ENCODE measurements at places on chromosomes 5 and 9.
A peak's percentile ranks its signal among the peaks of the same experiment; 100 is the strongest.

GRCh38 chr5:115423051-115423450, 121.5 kb downstream of the FEM1C start:
- no peak for DNase-seq

GRCh38 chr9:130181678-130182380, 9.6 kb downstream of the NCS1 start:
- DNase-seq: no peak

- peak; percentile 54 for DNase-seq
Measured at GRCh38 chr5:179762079-179762780, 29.6 kb downstream of the MAML1 start.

GRCh38 chr5:173197375-173197891, 37.6 kb downstream of the NKX2-5 start:
- no peak for DNase-seq

DNA sequence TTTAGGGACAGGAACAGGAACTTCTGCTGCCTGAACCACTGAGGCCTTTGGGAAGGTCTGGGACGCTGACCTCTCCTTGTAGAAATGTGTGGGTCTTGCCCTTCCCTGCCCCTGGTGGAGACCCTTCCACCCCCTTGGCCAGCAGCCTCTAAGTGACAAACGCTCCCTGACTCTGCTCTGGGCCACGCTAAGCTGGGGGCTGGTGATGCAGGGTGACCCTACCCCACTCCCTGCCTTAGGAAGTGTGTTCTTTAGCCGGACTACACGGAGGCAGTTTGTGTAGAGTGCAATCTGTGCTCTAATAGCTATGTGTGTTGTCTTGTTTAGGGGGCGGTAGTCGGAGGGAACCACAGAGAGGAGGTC, 123.0 kb downstream of the COL23A1 start:
- no peak for DNase-seq

DNA sequence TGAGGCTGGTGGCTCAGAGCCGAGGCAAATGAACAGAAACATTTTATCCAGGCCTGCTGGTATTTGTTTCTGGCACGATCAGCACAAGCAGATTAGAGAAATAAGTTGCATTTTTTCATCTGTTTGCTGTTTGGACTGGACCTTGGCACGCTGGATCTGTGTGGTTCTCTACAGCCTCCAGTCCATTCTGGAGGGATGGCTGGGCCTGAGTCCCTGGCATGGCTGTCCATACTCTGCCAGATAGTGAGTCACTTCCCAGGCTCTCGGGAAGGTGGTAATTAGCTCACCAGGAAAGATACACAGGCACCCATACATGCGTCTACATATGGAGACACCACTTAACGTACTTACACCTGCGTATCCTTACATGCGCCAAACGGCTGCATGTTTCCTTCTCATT, 78.6 kb downstream of the SPRY4 start:
- DNase-seq: no peak

GRCh38 chr5:119383008-119383407, 27.2 kb downstream of the TNFAIP8 start:
- DNase-seq: no peak

DNA sequence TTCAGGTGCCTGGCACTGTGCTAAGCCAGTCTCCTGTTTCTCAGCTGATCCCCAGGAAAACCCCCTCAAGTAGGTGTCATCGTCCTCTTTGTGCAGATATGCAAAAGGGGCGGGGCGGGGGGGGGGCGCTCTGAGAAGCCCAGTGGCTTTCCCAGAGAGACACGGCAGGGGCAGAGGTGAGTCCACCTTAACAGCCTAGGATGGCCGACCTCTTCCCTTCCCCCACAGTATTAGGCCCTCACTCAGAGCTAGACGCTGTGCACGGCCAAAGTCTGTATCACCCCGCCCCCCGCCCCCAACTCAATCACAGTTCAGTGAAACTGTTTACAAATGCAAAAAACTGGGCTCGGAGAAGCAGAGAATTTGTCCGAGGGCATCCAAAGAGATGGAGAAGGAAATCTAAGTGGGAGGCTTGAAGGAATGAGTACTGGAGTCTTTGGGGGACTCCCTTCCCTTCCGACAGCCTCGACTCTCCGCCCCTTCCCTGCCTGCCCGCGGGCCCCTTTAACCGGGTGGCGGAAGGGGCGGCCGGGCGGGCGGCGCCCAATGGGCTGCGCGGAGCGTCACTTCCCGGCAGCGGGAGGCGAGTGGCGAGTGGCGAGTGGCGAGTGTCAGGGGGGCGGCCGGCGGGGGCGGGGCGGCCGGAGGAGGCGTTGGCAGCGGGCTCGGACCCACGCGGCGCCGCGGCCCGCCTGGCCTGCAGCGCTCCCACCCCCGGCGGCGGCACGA, at the start of gene ERGIC1:
Gene ERGIC1 (plus strand): TSS at position 566 of the 729 bp plus-strand sequence. CDS start 163 bp downstream, at position 729.
- DNase-seq: peak; percentile 74

DNA sequence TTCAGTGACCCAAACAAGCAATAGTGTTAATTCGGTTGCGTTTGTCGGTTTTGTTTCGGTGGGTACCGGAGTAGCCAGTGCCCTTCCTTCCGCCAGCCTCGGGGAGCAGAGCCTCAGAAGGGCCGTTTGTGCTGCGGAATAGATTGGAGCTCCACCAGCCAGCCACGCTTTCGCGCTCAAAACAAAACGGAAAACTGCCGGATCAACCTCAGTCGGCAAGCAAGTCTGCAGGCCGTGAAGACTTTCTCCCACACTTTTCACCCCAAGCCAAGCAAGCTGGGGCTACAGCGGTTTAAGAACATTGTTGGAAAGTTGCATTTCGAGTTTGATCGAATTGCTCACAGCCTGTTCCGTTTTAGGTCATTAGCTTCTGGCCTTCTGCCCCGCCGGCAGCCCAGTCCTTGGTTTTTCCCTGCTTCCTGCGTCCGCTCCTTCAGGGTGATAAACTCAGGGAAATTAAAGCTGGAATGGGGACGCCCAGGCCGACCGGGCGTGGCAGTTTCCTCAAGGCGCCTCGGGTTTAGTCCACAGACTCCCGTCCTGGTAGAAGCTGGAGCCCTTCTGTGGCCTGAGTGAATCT, 803 bp upstream of the CCNO start:
- peak; percentile 19 for DNase-seq

DNA sequence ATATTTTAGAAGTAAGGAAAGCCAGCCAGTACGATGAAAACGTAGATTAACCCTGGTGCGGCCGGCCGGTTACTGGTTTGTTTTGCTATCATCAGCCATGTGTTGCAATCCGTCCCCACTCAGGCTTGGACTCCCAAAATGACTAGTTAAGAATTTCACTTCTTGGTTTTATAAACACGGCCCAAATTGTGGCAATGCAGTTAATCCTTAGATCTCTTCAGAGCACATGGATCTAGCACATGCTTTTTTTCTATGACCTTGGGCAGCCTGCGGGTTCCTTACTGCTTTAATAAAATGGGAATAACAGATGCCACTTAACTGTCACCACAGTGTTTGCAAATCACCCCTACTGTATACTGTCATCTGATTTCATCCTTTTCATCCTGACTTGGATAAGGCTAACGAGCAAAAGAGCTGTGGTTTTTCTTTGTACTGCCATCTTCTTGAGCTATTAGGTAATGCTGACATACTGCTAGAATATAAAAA, 1.5 kb downstream of the NDFIP1 start:
- peak; percentile 48 for DNase-seq

DNA sequence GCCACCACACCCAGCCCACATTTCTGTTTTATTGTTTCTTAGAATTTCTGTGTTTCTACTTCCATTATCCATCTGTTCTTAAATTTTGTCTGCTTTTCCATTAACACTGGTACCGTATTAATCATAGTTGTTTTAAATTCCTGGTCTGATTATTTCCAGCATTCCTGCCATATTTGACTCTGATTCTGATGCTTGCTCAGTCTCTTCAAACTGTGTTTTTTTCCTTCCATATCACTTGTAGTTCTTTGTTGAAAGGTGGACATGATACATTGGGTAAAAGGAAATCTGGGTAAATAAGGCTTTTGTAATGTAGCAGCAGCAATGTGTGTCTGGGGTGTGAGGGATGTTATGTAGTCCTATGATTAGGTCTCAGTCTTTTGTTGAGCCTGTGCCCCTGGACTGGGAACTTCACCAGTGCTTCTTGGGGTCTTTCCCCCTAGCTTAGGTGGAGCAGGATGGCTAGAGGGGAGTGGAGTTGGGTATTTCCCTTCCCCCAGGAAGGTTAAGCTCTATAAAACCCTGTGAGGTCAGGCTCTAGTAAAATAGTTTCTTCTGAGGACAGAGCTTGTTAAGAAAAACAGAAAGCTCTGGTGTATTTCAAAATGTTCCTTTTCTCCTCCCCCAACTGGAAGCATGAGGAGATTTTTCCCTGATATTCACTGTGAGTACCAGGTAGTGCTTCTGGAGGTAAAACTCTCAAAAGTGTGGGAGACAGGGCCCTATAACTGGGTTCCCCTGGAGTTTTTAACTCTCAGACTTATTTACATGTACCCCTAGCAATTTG, 10.1 kb upstream of the TMOD1 start:
- DNase-seq: no peak

DNA sequence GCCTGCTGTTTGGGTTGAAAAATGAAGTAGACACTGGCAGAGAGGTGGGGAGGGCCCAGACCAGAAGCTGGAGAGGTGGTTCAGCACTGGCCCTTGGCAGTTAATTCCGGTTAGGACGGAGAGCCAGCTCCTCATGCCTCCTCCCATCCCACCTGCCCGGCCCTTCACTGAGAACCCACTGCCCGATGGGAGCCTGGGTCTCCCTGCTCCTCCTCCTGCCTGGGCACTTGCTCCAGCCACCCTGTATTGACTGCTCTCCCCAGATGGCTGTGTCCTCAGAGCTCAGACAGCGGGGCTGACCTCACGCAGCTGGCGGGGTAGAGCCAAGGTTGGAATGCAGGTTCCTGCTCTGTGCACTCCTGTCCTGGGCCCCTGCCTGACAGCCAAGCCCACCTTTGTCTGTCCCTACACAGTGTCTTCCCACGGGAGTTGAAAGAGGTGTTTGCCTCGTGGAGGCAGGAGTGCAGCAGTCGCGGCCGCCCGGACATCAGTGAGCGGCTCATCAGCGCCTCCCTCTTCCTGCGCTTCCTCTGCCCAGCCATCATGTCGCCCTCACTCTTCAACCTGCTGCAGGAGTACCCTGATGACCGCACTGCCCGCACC, 114.7 kb downstream of the DAB2IP start:
- no peak for DNase-seq

- DNase-seq: peak; percentile 21
Measured at GRCh38 chr9:113380869-113381378, 4.1 kb upstream of the HDHD3 start.

- no peak for DNase-seq
Measured at GRCh38 chr9:69759021-69759420, 790 bp downstream of the PTAR1 start.

DNA sequence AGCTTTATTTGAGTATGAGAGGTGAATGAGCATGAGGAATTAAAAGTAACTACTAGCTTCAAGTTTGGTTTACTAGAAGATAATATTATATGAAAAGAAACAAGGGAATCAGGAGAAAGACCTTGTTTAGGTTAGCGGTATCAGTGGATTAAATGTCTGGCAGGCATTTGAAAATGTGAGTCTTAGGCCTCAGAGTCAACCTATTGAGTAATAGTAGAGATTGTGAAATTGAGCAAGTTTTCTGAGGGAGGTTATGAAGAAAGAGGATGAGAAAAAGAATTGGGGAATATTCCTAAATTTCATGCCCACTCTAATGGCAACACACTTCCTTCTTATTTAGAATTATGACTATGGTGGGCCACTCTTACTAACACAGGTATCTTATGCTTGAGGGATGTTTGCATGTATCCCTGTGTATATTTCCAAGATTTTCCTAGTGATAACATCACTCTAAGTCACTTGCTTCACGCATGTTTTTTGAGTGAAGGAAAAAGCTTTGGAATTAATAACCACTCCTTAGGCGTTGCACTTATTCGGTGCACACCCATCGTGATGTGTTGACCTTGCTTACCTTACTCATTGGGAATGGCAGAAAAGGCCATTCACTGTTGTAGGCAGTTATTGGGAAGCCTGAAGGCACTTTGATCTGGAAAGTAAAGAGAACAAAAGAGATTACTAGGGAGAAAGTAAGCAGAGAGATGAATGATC, 8.2 kb upstream of the ELL2 start:
- DNase-seq: no peak

DNA sequence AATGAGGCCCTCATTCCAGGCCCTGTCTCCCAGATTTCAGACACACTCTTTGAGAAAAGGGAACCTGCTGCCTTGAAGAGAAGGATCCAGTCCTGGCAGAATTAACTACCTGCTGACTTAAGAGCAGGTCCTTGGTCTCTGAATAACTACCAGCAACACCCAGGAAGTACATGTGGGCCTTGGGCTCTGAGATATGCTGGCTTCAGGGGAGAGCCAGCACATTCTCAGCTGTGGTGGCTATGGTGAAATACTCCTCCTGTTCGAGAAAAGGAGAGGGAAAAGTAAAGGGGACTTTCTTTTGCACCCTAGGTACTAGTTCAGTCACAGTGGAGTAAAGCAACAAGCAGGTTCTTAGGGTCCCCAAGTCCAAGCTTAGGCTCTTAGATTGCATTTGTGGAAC, 120.0 kb downstream of the HMHB1 start:
- DNase-seq: no peak

GRCh38 chr9:104974053-104974962, 46.4 kb upstream of the ABCA1 start:
- DNase-seq: no peak

DNA sequence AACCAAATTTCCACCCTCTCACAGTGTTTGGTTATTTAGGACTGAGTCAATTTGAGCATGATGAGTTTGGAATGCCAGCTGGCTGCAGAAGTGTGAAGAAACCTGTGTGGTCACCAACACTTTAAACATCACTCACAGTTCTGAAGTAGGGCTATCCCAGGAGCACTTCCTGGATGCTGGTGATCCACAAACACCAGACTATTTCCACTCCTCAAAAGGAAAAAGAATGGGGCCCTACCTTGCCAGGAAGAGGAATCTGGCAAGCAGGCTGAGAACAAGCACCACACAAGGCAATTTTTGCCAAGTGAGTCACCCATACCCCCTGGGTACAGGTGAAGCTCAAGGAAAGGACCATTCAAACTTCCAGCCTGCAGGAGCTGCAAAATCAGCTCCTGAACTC, 294.2 kb upstream of the PTGER4 start:
- DNase-seq: peak; percentile 33

- DNase-seq: no peak
Measured at GRCh38 chr5:178428341-178429155, 161.6 kb downstream of the COL23A1 start.

GRCh38 chr5:158301186-158301585, 442.2 kb upstream of the CLINT1 start:
- DNase-seq: no peak

GRCh38 chr5:160352308-160352707, 18.1 kb downstream of the C1QTNF2 start:
- DNase-seq: no peak

DNA sequence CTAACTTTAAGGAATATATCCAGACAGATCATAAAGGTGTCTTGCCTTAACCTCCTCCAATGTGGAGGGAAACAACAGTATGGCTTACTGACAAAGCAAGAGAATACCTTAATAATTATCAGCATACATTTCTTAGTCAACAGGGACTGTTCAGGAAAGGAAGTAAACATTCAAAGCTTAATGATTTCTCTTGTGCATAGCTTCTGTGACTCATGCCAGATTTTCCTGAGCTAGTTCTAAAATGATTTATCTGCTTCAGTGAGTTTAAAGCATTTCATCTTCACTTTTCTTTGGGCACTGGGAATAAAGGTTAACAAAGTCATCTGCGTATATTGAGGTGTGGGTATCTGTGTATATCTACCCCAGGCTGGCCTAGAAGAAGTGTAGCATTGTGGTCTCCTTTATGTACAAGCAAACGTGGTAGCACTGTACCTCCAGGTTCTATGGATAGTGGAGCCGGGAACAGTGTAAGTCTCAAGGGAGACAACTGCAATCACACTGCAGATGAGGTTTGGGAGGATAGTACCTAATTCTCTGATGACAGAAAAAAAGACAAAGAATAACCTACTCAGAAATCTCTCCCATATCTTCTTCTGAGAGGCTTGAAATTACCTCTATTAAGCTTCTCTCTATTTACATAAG, 284.1 kb downstream of the HCN1 start:
- DNase-seq: no peak

GRCh38 chr5:24644761-24645160, at the start of gene CDH10:
TSS of gene CDH10 (minus strand) at chr5:24644978. CDS start at chr5:24593490, 51,488 bp downstream.
- no peak for DNase-seq
